ENCODE measurements at places on chromosomes 4 and X.

- no peak for DNase-seq
These were observed 194.9 kb downstream of the ADAMTS3 start for GRCh38 chr4:72374159-72374558.

GRCh38 chr4:175813204-175813603, 1.1 kb upstream of the GPM6A start:
- DNase-seq = no peak

DNA sequence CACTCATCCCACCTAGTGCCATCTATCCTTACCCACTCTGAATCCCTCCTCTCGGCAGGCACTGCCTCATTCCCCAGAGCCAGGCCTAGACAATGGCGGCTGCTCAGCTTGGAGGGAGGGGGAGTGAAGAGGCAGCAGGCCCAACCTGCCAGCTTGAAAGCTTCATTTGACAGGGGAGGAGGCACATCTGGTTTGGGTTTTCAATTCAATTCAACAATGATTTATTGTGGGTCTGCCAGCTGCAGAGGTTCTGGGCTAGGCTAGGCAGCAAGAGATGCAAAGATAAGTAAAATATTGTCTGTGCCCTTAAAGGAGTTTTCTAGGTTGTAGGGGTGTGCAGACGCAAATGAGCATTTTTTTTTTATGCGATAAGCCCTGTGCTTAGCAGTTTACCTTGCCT, 58.5 kb downstream of the RTL9 start:
- DNase-seq = no peak

DNA sequence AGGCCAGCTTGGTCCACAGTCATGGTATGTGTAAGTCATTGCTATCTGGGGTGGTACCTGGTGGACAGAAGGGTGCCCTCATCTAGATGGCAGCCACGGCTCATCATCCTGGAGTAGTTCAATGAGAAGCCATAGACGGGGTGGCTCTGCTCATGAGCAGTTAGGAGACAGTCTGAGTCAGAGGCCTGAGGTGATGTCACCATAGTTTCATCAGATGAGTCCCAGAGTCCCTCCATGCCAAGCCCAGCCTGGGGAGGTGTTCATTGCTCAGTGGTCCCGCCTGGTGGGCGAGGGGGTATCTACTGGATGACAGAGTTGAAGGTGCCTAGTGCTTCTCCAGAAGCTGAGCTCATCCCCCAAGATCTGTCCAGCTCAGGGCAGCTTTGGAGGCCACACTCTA, 49.8 kb downstream of the DLG3 start:
- DNase-seq = no peak

GRCh38 chr4:56703378-56703777, 22.3 kb upstream of the HOPX start:
- no peak for DNase-seq

DNA sequence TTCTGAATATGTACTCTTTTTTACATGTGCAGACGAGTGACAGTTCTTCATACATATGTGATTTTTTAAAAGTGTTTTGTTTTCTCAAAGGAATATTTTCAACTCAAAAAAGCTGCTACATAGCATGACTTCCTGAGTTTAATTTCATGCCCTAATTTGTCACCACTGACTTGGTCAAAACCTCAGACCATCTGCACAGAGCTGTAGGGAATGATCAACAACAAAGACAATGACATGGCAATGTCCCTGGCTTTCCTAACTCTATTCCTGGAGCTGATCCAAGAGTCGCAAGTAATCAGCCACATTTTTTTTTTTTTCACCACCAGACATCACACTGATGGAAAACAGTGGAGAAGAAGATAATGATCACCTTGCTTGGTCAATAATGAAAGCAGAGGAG, 97.7 kb downstream of the TMA16 start:
- DNase-seq = no peak

DNA sequence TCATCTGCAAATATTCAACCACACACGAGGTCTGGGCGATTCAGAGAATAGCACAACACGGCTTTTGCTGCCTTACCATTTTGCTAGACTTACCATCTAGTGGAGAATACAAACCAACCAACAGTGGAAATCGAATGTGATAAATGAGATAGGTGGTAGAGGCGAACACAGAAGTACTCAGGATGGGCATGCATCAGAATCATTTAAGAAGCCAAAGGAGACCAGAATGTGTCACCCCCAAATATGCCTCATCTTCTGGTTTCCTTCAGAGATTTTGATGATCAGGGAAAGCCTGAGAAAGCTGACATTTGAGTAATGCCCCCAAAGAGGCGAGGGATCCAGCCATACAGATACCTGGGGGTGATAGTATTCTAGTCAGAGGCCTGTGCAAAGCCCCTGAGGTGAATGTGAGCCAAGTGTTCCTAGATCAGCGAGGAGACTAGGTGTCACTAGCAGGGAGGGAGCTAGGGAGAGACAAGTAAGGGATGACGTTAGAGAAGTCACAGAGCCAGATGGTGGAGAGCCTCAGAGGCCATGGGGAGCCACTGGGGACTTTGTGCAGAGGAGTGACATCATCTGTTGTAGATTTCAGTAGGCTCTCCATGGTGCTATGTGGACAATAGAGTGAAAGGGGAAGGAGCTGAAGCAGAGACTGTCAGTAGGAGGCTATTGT, 1.7 kb downstream of the MTMR1 start:
- no peak for DNase-seq

- DNase-seq = no peak
These were observed 60.7 kb upstream of the PGM2 start for GRCh38 chr4:37765741-37766140.

DNA sequence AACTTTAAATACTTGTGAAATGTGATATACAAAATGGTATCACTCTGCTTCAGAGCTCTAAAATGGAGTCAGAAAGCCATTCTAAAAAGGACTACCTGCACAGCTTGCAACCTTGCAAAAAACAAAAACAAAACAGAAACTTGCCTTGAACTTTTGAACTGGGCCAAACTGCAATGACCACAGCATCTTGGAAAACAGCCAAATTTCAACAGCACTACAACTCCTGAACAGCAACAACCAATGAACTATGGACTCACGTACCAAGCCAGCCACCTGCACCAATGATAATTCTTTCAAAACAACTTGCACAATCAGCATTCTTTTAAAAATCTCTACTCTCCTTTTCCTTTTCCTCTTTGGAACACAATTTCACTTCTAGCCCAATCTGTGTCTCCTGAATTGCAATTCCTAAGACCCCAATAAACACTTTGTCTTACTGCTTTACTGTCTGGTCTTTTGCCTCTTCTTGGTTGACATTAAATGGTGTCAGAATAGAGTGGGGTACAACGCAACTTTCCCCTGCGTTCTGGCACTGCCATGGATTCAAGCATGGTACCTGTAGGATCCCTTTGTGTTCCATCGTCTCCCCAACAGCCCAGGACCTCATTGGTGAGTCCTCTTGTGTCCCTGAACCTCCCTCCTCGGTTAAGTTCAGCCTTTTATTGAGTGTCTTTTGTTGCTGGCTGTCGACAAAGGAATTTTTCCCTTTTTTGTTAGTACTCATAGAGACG, 35.7 kb upstream of the FMR1 start:
- DNase-seq = no peak

DNA sequence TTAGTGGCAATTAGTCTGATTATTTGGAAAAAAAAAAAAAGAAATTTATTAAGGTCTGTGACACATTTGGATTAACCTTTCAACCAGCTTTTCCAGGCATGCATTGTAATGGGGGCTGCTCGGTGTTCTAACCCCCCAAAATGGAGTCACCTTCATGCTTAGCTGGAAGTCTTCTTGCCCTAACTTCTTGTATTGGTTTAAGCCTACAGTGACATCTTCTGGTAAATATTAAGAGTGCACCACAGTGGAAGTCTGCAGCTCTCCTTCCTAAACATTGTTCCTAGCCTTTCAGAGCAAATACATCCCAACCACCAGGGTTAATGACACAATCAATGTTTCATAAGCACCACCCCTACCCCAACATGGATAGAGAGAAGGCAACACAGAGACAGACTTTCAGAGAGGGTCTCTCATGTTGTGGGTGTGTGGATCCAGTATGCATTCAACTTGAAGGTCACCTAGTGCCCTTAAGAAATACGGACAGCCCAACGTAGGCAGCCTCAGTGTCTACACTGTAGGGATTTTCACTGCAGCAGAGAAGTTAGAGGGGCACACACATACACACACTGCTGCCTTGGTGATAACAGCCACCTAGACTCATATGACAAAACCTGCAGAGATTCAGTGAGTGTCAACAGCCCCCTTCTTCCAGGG, 142.9 kb upstream of the MBNL3 start:
- DNase-seq = no peak

GRCh38 chr4:157363360-157363759, 142.8 kb downstream of the GRIA2 start:
- no peak for DNase-seq

GRCh38 chr4:172011196-172011595, 198.0 kb downstream of the GALNTL6 start:
- DNase-seq = no peak

- DNase-seq = no peak
These were observed 906.5 kb downstream of the FAT4 start for GRCh38 chr4:126221282-126221681.

DNA sequence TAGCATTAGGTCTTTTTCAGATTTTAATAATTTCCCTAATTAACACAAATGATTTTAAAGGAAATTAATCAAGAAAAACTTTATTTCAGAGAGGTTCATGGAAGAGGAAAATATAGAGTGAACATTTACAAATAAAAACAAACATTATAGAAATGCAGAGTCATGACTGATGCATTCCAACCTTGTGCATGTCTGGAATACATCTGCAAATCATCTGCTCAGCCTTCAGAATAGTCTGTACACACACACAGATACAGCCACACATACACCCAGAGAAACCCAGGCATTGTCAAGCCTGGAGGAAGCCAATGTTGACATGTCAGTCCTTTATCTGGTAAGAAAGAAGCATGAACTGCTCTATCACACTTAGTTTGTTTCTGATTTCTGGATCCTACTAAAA, 61.3 kb upstream of the NFKB1 start:
- DNase-seq = no peak

- DNase-seq = no peak
These were observed 133.4 kb downstream of the UNC5C start for GRCh38 chr4:95415346-95415771.

DNA sequence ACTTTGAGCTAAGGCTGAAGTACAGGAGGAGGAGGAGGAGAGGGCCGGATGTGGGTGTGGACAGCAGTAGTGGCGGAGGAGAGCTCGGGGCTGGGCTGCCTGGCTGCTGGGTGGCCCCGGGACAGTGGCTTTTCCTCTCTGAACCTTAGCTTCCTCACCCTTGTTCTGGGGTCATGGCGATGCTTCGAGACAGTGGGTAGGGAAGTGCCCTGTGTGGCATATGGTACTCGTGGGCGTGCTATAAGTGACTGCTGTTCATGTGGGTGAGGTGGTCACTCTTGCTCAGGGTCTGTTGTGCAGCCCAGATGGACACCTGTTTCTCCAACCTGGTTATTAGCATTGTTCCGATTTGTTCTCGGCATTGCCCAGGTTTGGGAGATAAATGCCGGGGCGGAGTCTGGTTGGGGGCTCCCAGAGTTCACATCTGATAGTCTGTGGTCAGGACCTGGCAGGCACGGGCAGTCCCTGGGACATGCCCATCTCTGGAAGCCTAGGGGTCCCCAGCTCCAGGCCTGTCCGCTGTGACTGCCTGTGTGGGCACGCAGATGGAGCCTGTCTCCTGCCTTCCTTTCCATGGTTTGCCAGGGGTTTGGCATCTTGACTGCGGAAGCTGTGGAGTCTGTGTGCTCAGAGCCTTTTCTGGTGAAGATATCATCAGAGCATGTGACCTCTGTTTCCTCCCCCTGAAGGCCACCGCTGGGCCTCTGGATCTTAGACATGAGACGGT, 4.9 kb upstream of the CPZ start:
- no peak for DNase-seq

- no peak for DNase-seq
These were observed 37.8 kb upstream of the TACR3 start for GRCh38 chr4:103757631-103758030.

DNA sequence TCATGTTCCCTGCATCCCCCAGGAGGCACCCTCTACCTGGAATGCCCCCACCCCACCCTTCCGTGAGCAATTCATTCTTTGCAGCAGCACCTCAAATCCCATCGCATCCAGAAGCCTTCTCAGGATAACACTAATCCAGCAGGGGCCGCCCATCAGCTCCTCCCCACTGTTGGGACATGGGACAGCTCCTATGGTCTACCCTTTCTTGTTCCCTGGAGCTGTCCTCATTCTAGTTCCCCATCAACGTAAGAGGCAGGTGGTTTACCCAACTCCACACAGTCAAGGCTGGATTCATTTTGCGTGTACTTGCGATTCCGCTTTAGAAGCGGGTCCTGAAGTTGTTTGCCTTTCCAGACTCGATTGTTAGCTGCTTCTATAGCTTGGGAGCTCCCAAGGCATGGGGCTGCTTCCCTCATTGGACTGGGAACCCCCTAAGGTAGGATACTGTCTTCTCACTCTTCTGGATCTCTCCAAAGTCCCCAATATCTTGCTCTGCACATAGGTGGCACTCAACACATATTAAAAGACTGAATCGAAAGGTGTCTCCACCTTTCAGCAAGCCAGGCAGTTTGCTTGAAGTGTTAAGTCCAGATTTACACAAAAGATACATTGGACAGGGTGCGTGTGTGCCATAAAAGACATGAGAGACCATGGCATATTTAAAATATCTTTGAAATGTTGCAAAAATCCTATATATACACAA, 942 bp upstream of the APLN start:
- DNase-seq = no peak

- no peak for DNase-seq
These were observed 65.4 kb downstream of the ANKRD17 start for GRCh38 chr4:73193155-73193554.

GRCh38 chr4:41365681-41366080, 109.0 kb downstream of the UCHL1 start:
- no peak for DNase-seq

DNA sequence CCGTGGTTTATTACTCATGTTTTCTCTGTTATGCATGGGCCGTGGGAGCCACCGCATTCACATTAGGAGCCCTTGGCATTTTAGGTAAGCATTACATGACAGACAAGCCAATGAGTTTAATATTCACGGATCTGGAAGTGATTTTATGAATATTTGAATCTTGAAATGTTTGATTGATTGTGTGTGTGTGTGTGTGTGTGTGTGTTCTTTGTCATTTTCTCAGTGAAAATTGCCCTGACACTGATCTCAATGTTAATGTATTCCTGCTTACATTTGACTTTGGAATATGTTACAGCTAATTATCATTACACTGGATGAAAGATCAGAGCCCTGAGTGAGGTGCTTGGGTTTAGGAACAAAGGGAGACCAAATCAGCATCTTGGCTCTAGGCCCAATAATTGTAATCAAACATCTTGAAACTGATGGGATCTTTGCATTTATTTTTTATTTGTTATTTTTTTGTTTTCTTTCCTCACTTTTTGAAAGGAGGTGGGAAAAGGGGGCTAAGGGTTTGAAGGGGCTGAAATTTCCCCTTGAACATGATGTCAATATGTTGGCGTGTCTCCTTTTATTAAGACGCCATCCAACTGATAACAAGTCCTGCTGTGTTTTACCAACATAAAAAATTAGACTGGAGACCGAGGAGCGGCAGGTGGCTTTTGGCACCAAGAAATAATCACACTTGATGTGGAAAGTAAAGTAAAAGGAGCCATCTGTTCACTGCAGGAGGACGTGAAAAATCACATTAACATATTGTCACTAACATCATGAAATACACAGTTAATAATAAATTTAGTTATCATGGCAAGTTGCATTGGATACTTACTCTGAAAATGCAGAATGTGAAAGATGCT, 5.2 kb upstream of the GK2 start:
- DNase-seq = no peak

Data from central memory CD8-positive, alpha-beta T cell (primary cell).